B cell (primary cell): ENCODE measurements at places on chromosomes 7 and 10. TPM values are rescaled to one million over a fixed set of nuclear protein-coding genes. Genes with fewer than 3 reads are reported as not detected.

GRCh38 chr7:99201027-99201426 lies 6.9 kb downstream of the KPNA7 start:
- DNase-seq, result no peak

Gene EPHA1
- 0.12 and 0.49 TPM in 2 replicates for total RNA-seq

GRCh38 chr7:70951271-70951962 lies 180.5 kb upstream of the GALNT17 start:
- DNase-seq, result no peak

Gene PALD1
- total RNA-seq, result 2.2 and 2.4 TPM in 2 replicates

DNA sequence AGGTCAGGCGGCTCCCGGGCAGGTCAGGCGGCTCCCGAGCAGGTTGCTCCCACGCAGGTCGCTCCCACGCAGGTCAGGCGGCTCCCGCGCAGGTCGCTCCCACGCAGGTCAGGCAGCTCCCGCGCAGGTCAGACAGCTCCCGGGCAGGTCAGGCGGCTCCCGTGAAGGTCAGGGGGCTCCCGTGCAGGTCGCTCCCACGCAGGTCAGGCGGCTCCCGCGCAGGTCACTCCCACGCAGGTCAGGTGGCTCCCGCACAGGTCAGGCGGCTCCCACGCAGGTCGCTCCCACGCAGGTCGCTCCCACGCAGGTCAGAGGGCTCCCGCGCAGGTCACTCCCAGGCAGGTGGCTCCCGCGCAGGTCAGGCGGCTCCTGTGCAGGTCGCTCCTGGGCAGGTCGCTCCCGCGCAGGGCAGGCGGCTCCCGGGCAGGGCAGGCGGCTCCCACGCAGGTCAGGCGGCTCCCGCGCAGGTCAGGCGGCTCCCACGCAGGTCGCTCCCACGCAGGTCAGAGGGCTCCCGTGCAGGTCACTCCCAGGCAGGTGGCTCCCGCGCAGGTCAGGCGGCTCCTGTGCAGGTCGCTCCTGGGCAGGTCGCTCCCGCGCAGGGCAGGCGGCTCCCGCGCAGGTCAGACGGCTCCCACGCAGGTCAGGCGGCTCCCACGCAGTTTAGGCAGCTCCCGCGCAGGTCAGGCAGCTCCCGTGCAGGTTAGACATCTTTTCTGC lies 30.7 kb downstream of the PTPRN2 start:
- DNase-seq, result no peak

GRCh38 chr7:100466653-100467605 lies 2.9 kb upstream of the SPACDR start:
- DNase-seq, result no peak
